ENCODE measurements at places on chromosomes 12 and 14.

DNA sequence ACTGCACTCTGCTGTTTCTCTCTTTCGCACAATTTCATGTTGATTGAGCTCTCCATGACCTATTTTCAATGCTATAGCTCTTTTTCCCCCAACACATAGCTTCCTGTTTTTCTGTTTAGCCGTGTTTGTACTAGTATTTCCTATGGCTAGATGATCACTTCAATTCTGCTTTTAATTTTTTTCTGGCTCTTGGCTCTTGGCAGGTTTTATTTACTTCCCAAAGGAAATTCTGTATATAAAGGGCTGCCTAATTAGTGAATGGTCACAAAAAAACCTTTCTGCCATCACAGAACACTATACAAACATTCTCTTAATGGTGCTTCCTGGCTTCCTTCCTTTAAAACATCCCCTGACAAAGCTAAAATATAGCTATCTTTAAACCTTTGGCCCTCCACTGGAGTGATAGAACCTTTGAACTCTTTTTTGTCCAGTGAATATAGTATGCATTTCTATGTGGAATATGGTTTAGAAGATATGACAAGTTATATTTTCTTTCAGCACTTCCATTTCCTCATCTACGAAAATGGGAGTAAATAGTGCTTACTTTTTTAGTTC, 88.2 kb downstream of the RASSF9 start:
- no peak overlapping the region for H3K4me3 ChIP-seq
- DNase-seq = peak; percentile 21
- H3K27ac ChIP-seq = no peak overlapping the region
- H3K36me3 ChIP-seq = no peaks in the 10 kb centered on the region
- H3K4me1 ChIP-seq = peaks cover 10% of the 10 kb centered on the region

DNA sequence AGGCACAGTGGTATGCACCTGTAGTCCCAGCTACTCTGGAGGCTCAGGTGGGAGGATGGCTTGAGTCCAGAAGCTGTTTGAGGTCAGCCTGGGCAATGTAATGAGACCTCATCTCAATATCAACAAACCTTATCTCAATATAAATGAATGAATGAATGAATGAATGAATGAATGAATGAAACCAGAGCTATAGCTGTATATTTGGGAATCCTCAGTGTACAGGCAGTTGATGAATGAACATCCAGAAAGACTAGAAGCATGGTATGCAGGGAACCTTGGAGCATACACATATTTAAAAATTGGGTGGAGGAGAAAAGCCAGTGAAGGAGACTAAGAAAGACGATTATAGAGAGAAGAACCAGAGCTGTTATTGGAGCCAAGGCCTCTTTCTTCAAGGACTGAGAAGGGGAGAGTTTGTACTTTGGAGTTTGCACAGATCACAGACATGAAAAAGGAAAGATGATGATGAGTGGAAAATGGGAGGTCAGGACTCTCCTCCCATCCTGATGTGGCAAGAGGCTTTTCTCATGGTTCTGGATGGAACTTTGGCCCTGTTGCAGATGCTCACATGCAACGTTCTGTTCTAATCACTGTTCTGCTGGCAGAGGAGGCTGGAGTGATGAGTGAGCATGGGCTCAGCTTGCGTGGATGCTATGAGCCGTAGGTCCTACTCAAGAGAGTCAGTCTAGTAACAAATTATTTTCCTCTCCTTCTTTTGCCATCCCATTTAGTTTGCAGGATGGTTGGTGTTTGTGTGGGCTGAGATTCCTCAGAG, 114.4 kb downstream of the PRKCH start:
- no peaks in the 10 kb centered on the region for H3K36me3 ChIP-seq
- H3K4me1 ChIP-seq = peaks cover 45% of the 10 kb centered on the region
- DNase-seq = no peak
- H3K4me3 ChIP-seq = no peak overlapping the region
- no peaks in the 10 kb centered on the region for H3K27me3 ChIP-seq

GRCh38 chr12:44930972-44931600, 55.0 kb upstream of the NELL2 start:
- no peaks in the 10 kb centered on the region for H3K36me3 ChIP-seq
- no peaks in the 10 kb centered on the region for H3K27me3 ChIP-seq
- H3K4me1 ChIP-seq = peaks cover 11% of the 10 kb centered on the region
- no peak overlapping the region for H3K4me3 ChIP-seq
- peak; percentile 80 for DNase-seq

GRCh38 chr14:34368971-34369647, 92.9 kb downstream of the SPTSSA start:
- peak; percentile 5 for DNase-seq
- no peak overlapping the region for H3K4me3 ChIP-seq
- no peaks in the 10 kb centered on the region for H3K27me3 ChIP-seq
- no peaks in the 10 kb centered on the region for H3K36me3 ChIP-seq
- no peaks in the 10 kb centered on the region for H3K4me1 ChIP-seq

DNA sequence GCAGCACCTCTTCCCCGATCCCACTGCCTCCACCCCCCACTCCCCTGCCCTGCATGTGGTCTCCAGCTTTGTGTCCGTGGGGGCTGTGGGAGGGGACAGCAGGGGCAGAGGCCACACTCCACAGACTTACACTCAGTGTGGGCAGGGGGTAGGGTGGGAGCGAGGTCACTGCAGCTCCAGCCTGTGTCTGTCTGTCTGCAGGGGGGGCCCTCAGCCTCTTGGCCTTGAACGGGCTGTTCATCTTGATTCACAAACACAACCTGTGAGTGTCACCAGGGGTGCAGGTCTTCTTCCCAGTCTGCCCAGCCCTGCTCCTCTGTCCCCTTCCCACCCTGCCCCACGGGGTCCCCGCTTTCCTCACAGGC, 6.5 kb downstream of the NOC4L start:
- peaks cover 34% of the 10 kb centered on the region for H3K36me3 ChIP-seq
- H3K4me1 ChIP-seq = no peaks in the 10 kb centered on the region
- no peaks in the 10 kb centered on the region for H3K27me3 ChIP-seq

DNA sequence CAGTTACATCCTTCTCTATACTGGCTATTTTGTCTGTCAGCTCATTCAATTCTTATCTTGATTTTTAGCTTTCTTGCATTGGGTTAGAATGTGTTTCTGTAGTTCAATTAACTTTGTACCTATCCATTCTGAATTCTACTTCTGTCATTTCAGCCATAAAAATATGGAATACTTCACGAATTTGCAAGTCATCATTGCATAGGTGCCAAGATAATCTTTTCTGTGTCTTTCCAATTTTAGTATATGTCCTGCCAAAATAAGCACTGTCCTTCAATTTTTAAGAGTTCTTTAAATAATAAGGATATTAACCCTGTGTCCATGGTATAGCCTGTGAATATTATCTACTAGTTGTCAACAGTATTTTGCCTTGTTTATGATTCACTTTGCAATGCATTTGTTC, 665.7 kb upstream of the MDGA2 start:
- H3K36me3 ChIP-seq = no peaks in the 10 kb centered on the region
- no peak overlapping the region for H3K4me3 ChIP-seq
- no peak overlapping the region for H3K27ac ChIP-seq
- DNase-seq = no peak
- H3K4me1 ChIP-seq = no peaks in the 10 kb centered on the region

DNA sequence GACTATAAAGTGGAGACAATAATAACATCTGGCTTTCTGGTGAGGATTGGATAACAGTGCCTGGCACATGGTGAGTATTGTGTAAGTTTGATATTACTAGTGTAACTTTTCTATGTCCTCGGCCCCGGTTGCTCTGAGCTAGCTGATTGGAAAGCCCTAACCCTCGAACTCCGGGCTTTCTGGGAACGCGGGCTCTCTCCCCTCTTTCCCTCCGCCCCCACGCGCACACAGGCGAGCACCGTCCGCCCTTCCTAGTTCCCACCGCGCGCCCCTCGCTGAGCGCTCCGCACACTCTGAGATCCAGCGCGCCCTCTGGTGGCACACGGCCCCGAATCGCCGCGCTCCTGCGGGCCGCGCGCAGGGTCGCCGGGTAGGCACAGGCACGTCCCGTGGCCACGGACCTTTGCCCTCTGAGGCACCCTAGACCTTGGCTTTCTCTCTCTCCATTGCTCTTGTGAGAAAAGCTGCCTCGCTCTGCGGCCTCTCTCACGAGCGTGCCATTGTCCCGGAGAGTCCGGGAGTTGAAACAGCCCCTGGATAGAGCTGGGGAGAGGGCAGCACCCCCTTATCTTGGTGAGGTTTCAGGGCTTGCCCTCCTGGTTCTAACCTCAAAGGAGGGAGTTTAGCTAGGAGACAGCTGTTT, 23.2 kb upstream of the ESRRB start:
- DNase-seq = peak; percentile 54
- peaks cover 2% of the 10 kb centered on the region for H3K4me1 ChIP-seq

- no peak for DNase-seq
- H3K27me3 ChIP-seq = peaks cover 45% of the 10 kb centered on the region
- H3K4me3 ChIP-seq = no peak overlapping the region
- no peak overlapping the region for H3K27ac ChIP-seq
- H3K36me3 ChIP-seq = no peaks in the 10 kb centered on the region
- no peaks in the 10 kb centered on the region for H3K4me1 ChIP-seq
Observed at GRCh38 chr14:36517242-36518030, 2.6 kb downstream of the NKX2-1 start.

DNA sequence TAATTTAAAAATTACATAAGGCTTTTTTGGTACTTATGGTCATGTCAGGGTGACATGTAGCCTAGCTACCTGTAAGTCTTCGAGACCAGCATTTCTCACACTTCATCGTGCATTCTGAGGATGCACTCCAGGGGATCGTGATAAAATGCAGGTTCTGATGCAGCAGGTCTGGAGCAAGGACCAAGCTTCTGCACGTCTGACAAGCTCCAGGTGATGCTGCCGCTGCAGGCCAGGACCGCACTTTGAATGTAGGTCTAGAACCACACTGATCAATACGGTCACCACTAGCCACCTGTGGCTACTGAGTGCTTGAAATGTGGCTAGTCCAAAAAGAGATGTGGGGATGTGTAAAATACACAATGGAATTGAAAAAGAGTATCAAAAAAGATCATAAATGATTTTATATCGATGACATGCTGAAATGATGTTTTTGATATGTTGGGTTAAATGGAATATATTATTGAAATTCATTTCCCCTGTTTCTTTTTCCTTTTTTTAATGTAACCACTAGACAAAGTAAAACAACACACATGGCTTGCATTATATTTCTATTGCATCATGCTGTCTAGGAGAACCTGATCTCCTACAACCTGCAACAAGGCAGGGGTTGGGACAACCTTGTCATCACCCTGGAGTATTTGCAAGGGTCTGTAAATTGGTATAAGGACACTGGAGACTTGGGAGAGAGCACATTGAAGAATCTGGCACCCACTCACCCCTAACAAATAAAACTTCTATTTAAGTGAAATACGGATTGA, 142.4 kb downstream of the DPF3 start:
- no peaks in the 10 kb centered on the region for H3K4me1 ChIP-seq
- no peaks in the 10 kb centered on the region for H3K27me3 ChIP-seq
- no peak overlapping the region for H3K4me3 ChIP-seq
- no peak for DNase-seq
- H3K27ac ChIP-seq = no peak overlapping the region

DNA sequence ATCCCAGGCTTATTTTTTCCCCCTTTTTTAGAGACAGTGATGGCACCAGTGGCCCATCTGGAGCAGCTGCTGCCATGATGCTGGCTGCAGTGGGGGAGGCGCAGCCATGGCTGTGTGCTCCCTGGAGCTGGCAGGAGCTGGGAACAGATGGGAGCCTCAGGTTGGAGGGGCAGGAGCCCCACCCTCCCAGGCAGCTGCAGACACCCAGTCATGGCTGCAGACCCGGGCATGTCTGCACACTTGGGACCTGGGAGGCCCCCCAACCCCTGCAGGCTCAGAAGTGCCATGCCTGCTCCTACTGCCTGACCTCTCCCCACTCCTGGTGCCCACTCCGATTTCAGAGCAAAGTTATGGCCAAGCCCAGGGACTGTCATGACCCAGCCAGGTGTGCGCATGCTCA, 25.1 kb downstream of the CDKL1 start:
- no peaks in the 10 kb centered on the region for H3K27me3 ChIP-seq
- H3K4me3 ChIP-seq = no peak overlapping the region
- no peak overlapping the region for H3K27ac ChIP-seq
- no peaks in the 10 kb centered on the region for H3K36me3 ChIP-seq
- peaks cover 7% of the 10 kb centered on the region for H3K4me1 ChIP-seq

DNA sequence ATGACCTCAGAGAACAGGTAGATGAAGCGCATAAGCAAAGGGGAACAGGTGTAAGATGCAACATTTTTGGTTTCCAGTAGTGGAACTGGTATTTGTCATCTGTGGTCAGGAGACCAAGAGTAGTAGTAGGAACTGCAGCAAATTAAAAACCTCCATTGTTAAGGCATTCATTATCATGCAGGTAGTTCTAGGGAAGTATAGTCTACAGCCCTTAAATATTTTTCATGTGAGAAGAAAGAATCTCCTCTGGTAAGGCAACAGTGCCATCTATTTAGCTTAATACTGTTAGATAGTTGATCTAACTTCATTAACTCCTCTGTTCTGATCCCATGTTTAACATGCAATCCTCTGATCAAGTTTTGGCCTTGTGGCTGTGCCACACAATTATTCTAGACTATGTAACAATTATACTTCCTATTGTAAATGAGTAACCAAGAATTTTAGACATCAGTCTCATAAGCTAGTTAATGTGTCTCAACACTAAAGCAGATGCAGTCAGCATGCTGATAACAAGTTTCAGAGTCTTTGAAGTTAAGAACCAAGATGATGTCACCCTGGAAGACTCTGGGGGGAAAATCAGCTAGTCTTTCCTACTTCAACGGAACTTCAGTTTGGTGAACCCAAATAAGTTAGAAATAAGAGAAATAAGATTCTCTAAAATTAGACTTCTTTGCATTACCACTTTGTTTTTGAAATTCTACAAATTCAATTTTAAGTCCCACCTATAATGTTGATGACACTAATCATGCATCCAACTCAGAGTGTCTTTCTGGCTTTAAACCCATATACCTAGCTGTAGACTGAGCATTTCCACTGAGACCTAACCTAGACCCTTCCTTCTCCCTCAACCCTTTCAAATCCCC, 70.9 kb downstream of the STXBP6 start:
- no peaks in the 10 kb centered on the region for H3K36me3 ChIP-seq
- no peak overlapping the region for H3K27ac ChIP-seq
- H3K4me1 ChIP-seq = no peaks in the 10 kb centered on the region
- peak; percentile 13 for DNase-seq

DNA sequence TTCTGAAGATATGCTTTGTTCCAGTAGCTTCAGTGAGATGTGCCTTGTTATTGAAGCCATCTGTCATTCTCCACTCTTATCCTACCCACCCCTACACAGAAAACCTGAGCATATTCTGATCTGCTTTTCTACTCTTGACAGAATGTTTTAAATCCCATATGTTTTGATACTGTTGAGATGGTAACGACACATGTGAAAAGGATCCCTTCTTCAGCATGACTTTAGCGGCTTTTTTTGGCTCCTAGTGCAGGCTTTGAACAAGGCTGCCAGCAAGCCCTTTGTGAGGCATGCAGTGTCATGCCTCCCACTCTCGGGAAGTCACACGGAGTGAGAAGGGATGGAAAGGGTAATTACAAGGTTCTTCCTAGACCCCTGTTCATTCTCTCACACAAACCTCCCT, 228.8 kb upstream of the RGS6 start:
- no peak overlapping the region for H3K4me3 ChIP-seq
- H3K27ac ChIP-seq = no peak overlapping the region
- H3K4me1 ChIP-seq = no peaks in the 10 kb centered on the region
- no peaks in the 10 kb centered on the region for H3K27me3 ChIP-seq
- no peak for DNase-seq

GRCh38 chr12:27646149-27646548, 50.1 kb upstream of the REP15 start:
- no peak overlapping the region for H3K27ac ChIP-seq
- no peak overlapping the region for H3K4me3 ChIP-seq
- H3K27me3 ChIP-seq = no peaks in the 10 kb centered on the region

- H3K36me3 ChIP-seq = no peaks in the 10 kb centered on the region
- no peak overlapping the region for H3K27ac ChIP-seq
- peaks cover 39% of the 10 kb centered on the region for H3K4me1 ChIP-seq
- H3K27me3 ChIP-seq = no peaks in the 10 kb centered on the region
Observed at GRCh38 chr14:95190346-95190840, 33.1 kb upstream of the DICER1 start.

- no peak for DNase-seq
- H3K4me3 ChIP-seq = no peak overlapping the region
- no peaks in the 10 kb centered on the region for H3K27me3 ChIP-seq
- no peaks in the 10 kb centered on the region for H3K4me1 ChIP-seq
Observed at GRCh38 chr14:65686761-65687160, 274.2 kb downstream of the FUT8 start.

Measured in common myeloid progenitor, CD34-positive (primary cell).